ENCODE measurements at places on chromosomes 12 and 14.
A peak's percentile ranks its signal among the peaks of the same experiment; 100 is the strongest.

DNA sequence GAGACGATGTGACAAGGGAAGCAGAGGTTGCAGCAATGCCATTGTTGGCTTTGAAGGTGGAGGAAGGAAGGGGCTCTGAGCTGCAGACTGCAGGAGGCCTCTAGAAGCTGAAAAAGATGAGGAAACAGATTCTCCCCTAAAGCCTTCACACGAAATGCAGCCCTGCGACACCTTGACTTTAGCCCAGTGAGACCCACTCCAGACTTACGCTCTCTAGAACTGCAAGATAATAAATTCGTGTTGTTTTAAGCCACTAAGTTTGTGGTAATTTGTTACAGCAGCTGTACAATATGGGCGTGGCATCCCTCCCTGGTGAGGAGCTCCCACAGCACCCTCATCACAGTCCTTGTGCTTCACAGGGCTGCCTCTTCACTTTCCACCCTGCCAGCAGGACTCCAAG, 53.2 kb downstream of the GOLGA5 start:
- no peak for DNase-seq

DNA sequence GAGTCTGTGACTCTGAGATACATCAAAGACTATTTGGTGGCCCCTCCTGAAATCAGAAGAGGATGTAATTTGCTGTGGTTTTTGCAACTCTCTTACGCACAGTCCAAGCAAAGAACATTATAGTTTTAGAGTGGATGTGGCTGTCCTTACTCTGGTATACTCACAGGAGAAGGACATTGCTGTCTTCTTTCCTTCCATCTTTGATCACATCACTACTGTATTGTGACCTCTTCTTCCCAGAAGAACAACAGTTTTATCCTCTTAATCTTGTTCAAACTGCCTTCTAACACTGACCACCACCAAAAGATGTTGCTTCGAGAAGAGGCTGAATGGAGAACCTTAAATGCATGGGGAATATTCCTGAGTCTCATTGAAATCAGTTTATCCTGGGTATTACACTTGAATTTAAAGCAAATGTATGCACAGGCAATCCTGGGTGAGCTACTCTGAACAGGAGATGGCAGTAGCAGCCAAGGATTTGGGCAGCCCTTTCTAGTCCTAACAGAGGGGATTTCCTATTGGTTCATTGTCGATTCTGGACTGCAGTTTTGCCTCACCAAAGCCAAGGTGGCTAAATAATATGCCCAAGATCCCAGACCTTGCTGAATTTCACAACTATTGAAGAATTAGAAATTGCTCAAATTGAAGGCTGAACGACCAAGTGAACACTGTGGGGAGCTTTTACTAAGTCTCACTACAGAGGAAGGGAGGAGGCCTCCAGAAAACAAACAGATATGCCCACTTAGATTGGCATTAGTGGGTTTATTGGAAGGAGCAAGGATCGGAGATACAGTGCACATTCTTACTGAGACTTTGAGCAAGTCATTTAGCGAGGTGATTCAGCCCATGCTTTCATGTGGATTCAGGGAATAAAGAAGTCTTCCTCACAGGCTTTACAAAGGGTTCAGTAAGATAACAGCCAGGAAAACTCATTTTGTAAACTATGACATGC, 282.8 kb downstream of the PAWR start:
- peak; percentile 83 for DNase-seq

- no peak for DNase-seq
These were observed 11.9 kb upstream of the SLC2A13 start for GRCh38 chr12:40117818-40118217.

- no peak for DNase-seq
These were observed 263.4 kb upstream of the PLEKHG7 start for GRCh38 chr12:92439420-92439805.

GRCh38 chr12:12007713-12008231, 63.0 kb upstream of the BCL2L14 start:
- no peak for DNase-seq

- no peak for DNase-seq
These were observed 13.9 kb downstream of the PNMA1 start for GRCh38 chr14:73700325-73700724.

DNA sequence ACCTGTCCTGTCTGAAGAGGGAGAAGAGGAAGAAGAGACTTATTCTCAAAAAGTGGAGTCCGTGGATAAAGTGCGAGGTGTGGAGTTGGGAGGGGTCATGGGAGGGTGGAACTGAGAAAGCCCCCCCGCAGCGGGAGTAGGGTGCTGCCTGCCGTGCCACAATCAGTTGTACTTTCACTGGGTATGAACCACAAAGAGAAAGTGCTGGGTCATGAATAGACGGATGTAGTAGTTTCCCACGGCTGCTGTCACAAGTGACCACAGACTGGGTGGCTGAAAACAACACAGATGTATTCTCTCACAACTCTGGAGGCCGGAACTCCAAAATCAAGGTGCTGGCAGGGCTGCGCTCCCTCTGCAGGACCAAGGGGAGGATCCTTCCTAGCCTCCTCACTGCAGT, 5.5 kb downstream of the DNAH10 start:
- DNase-seq = no peak

DNA sequence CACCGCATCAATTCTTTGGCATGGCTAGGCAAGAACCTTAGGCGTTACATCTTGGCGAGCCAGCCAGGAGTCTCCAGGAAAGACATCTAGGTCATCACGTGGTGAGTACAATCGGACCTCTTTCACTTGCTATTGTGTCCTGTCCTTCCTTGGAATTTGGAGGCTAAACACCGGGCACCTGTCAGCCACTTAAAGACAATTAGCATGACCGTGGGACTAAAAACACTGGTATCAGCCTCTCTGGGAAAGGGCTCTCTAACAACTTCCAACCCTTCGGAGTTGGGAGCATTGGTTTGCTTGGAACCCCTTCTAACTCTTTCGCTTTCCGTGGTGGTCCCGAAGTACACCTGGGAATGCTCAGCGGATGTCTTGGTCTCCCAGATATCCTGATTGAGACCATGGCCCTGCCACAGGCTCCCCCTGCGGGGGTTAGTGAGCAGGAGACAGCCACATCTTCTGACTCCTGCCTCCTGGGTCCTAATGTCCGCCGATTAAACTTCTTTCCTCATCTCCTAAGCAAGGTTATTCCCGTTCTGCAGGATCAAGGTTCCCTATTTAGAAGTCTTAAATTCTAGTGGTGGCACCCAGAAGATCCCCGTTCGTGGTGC, 971.7 kb downstream of the FSCB start:
- no peak for DNase-seq

- no peak for DNase-seq
These were observed 113.3 kb downstream of the TTC8 start for GRCh38 chr14:88937706-88938105.

DNA sequence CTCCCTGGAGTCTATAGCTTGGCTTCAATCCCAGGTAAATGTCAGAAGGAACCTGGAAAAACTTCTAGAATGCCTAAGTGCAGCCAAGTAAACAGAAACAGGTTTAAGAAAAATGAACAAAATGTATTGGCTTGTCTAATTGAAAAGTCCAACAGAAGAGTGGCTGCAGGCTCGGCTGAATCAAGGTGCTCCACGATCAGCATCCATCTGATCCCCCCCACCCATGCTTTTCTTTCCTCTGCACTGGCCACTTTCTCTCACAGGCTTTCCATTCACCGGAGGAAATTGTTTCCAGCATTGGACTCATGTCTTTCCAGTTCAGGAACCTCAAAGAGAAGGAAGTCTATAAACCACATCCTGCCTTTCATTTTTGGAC, 42.0 kb upstream of the C14orf180 start:
- DNase-seq = no peak

GRCh38 chr14:91113829-91114078, at the start of gene DGLUCY:
Gene DGLUCY (plus strand): TSS chr14:91114073. CDS start chr14:91160295, 46,222 bp downstream.
- DNase-seq = peak; percentile 88

- DNase-seq = no peak
These were observed 2.9 kb downstream of the ATXN3 start for GRCh38 chr14:92103363-92103989.

- no peak for DNase-seq
These were observed 5.5 kb upstream of the SLC24A4 start for GRCh38 chr14:92317511-92317910.

DNA sequence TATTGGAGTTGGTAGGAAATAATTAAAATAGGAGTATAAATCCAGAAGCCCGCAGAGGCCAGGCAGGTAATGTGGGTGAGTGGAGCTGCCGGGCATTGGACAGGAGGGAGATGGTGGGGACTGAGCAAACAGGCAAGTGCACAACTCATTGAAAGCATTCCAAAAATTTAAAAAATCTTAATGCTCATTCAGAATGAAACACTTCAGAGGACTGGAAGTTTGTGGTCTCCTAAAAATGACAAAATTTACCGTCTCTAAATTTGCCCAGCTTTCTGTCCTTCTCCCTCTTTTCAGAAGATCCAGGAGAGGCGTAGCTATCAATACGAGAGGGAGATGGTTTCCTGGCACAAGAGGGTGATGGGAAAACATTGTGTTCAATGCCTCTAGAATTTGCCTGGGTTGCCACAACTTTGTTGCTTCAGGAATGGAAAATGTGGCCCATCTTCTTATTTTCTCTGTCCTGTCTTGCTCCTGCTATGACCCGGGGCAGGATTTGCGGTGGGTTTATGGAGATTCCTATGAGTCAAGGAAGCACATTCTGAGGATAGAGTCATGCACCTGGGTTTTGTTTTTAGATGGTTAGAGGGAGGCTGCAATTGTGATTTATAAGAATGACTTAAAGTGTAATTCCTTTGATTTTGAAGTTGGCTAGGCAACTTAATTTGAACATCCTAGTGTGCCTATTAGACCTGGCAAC, 72.2 kb downstream of the BORCS5 start:
- no peak for DNase-seq

- DNase-seq = peak; percentile 4
These were observed 182.8 kb downstream of the SLC5A8 start for GRCh38 chr12:101027200-101027599.
